ENCODE measurements at places on chromosomes 1 and 21. TPM values are rescaled to one million over a fixed set of nuclear protein-coding genes. Genes with fewer than 3 reads are reported as not detected.

GPR37L1 gene
- not detected for total RNA-seq

NMNAT2 gene
- total RNA-seq, result 2.4 TPM

KHDRBS1 gene
- total RNA-seq, result 41.7 TPM

THAP3 gene
- 14.5 TPM for total RNA-seq

OLFML3 gene
- 156 TPM for total RNA-seq

TAS1R1 gene
- not detected for total RNA-seq

DNA sequence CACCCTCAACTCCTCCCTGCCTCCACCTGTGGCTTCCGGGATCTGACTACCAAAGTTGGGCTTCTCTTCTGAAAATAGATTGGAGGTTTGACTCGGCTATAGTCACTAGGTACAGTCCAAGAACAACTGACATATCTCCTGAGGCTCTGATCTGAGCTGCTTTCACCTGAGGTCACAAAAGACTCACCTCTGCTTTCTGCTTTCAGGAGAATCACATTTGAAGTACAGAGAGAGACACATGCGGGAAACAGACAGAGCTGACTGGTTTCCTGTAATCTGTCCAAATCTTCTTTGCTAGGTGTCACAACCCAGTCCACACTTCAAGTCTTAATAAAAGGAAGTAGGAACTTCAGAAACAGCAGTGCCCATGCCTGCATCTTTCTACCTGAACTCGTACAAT lies 245.4 kb upstream of the CHRM3 start:
- no peak for DNase-seq

DNA sequence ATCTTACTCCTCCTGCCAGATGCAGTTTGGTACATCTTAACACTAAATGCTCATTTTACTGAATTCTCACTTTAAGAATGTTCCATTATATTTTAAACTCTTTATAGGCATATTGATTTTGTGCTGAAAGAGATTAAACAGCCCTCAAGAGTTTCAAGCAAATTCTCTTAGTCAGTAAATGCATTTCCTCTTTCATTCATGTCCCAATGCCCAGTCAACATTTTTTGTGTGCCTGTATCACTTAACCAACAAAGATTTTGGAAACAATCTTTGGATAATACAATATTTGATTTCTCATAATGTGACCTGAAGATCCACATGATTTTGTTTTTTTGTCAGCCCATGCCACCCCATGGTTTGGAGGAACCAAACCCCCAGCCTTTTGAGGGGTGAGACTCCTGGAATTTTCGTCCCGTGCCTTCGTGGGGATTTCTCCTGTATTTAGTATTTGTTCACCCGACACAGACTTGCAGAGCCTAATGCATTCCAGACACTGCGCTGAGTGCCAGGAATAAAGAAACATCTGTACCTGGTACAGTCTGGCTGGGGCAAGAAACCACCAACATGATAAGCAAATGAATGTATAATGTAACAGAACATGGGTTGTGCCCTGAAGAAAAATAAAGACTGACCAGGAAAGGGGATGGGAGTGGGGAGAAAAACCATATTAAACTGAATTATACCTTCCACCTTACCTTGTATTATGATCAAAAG lies 47.1 kb upstream of the ETS2 start:
- DNase-seq, result peak; percentile 22

DNA sequence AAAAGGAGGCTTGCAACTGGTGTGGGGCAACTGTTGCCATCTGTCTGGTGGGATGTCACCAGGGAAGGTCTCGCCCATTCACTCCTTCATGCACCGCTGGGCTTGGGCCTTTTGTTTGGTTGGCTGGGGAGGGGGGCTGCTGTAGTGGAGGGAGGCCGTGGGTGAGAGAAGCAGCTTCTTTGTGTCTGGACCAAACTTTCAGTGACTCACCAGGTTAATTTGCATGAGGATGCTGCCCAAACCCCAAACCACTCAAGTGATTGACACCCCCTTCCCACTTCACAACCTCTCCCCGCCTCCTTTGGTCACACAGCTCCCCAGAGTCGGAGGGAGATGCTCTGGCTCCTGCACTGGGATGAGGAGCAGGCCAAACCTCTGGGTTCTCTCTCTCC lies 19.7 kb downstream of the BTG2 start:
- DNase-seq, result no peak

DNA sequence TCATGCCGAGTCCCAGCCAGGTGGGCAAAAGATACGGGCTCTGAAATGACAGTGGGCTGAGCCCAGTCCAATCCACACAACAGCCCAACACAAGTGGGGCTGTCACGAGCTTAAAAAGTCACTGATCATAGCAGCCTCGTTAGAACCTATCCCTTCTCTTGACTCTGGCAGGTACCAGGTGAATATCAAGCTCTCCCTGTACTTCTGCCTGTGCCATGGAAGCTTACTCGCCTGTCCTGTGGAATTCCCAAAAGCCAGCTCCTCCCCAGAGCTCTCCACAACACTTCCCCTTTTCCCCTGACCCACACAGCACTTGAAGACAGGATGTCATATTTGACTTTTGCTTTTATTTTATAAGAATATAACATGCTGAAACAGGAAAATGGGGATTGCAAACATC lies 5.9 kb downstream of the RGS16 start:
- no peak for DNase-seq

DNA sequence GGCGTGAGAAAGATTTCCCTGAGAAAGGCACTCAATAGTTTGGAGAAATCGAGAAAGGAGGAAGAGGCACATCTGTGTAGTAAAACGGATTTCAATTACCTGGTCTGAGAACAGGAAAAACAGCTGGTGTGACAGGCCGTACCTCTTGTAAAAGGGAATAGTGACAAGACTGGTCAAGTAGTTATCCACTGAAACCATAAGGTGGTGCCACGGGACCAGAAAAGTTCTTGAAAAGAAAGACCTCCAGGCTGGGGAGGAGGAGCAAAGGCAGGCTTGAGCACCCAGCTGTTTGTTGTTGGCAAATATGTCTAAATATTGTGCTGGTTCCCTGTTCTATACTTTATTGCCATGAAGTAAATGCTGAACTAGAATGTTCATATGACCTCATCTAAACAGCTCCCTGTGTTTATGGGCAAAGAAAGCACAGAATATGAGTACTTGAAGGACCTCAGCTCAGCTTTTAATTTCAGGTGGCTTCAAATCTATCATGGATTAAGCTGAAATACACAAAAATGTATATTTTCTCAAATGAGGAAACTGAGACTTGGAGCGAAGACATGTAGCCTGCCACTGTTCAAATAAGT lies 4.0 kb downstream of the HAO2 start:
- peak; percentile 57 for DNase-seq

- DNase-seq, result peak; percentile 87
These were observed 122.3 kb downstream of the ESRRG start for GRCh38 chr1:216600730-216601609.

DNA sequence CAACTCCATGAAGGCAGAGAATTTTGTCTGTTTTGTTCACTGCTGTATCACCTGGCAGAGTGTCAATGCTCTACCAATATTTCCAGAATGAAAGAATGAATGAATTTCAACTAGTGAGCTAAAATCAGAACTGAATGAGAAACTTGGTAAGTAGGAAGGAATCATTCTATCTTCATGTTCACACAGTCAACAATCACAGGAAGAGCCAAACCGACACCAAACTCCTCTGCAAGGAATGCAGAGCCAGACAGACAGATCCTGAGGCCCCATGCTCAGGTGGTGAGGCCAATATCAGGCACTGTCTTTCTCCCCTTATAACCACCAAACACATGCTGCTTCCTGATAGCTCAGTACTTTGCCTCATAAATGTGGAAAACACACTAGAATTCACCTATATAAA lies 139.1 kb downstream of the SLC45A1 start:
- no peak for DNase-seq

DNA sequence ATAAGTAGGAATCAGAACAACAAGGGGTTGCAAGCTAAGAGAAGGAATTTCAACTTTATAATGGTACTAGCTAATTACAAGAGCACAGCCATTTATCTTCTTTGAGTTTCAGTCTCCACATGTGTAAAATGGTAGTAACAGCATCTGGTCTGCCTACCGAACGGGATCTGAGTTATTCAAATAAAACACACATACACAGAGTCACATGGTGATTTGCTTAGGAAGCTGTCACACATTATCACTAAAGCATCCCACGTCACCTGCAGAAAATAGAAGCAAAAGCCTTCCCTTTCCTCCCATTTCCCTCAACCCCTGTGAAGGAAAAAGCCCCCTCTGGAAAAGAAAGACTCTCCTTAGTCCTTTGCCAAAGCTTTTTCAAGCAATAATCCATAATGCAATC lies 389.7 kb downstream of the OMA1 start:
- no peak for DNase-seq

DNA sequence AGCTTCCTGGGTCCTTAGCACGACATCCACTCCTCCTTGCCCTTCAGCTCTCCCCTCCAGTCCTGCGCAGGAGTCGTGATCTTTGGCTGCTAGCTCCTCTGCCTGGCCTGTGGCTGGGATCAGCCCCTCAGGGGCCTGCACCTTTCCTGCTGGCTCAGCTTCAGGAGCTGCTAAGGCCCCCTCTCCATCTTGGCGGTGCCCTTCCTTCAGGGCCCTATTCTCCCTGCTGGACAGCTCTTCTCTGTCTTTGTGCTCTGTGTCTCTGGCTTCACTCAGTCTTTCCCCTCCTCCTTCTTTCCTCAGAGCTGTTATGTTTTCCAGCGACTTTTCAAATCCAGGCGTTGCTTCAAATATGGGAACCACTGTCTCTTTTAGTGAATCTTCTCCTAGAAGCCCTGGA lies 59.5 kb upstream of the LRRC53 start:
- DNase-seq, result no peak

GRCh38 chr1:169565335-169566271 lies 20.7 kb downstream of the F5 start:
- no peak for DNase-seq

- peak; percentile 68 for DNase-seq
These were observed 38.6 kb upstream of the GPR137B start for GRCh38 chr1:236103646-236104218.

- DNase-seq, result no peak
These were observed 1.9 kb upstream of the AMY2B start for GRCh38 chr1:103569493-103569892.

DNA sequence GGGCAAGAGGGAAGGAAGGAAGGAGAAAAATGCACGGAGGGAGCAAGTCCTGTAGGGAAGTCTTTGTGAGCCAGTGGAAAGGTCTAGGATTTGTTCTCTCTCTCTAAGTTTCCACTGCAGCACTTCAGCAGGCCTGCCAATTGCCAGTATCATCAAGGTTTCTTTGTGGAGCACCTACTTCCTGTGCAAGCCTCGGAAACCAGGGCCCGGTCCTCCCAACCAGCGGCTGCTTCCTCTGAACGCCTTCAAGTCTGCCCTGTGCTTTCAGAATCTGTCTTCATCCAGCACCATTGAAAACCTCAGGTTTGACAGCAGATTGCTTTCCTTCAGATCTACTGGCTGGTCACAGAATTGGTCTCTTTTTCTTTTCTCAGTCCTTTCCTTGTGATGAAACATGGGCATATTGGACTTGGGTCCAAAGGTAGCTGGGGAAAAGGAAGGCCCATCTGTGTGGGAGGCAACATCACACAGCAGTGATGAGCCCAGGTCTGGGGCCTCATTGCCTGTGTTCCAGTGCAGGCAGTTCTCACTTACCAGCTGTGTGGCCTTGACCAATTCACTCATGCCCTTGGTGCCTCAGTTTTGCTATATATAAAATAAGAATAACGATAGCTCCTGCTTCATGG lies 144.5 kb downstream of the SEC16B start:
- no peak for DNase-seq
